GDM1 (cell line): ENCODE measurements at places on chromosomes 13 and 19.

DNA sequence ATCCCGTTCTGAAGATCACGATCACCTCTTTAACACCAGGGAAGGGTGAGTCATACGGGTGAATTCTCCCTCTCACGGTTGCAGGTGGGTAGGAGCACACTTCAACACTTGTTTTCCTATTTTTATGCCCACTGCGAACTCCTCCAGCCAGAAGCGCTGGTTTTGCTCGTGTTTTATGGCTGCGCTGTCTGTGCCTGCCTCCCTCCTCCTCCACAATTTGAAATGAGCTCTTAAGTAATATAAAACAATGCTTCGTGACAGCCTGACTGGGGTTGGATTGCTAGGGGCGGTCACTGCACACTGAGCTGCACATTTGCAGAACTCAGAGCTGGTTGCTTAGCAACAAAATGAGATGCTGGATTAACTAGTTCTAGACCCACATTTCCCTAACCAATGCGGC, 12.9 kb downstream of the CCDC70 start:
- DNase-seq: no peak

- no peak for DNase-seq
Observed at GRCh38 chr13:113413178-113413897, 40.0 kb downstream of the ADPRHL1 start.

GRCh38 chr19:3821156-3821555, 35.0 kb upstream of the MATK start:
- no peak for DNase-seq

- no peak for DNase-seq
Observed at GRCh38 chr13:109869312-109870237, 83.2 kb upstream of the IRS2 start.

- DNase-seq: no peak
Observed at GRCh38 chr19:41577144-41577830, 1.3 kb downstream of the CEACAM21 start.

GRCh38 chr19:38653028-38653571, 5.7 kb downstream of the ACTN4 start:
- DNase-seq: no peak

DNA sequence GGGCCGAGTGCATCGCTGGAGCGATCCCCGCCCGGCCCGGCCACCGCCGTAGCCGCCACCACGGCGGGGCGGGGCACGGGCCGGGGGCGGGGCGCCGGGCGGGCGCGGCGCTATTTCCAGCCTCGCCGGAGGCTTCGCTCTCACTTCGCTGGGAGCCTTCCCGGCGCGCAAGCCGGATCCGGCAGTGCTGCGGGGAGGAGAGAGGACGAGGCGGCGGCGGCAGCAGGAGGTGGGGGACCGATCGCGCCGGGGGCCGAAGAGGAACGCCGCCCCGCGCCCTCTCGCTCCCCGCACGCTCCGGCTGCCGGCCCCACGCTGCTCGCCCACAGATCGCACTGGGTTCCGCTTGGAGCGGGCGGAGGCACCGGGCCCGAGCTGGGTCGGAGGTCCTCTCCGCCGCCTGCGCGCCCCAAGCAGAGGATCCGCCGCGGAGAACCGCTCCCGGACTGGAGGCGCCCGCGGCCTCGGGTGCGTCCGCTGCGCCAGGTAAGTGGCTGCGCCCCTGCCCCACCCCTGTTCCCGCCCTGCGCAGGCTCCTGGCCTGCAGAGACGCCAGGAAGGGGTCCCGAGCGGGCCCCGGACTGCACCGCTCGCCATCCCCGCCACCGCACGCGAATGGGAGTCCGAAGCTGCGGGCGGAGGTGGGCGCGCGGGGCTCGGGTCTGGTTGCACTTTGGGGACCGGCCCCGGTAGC, at the start of gene CHST8:
TSS of gene CHST8 (plus strand) at position 143 of the 694 bp plus-strand sequence. CDS start 67,309 bp downstream, outside the sequence.
- DNase-seq: no peak

DNA sequence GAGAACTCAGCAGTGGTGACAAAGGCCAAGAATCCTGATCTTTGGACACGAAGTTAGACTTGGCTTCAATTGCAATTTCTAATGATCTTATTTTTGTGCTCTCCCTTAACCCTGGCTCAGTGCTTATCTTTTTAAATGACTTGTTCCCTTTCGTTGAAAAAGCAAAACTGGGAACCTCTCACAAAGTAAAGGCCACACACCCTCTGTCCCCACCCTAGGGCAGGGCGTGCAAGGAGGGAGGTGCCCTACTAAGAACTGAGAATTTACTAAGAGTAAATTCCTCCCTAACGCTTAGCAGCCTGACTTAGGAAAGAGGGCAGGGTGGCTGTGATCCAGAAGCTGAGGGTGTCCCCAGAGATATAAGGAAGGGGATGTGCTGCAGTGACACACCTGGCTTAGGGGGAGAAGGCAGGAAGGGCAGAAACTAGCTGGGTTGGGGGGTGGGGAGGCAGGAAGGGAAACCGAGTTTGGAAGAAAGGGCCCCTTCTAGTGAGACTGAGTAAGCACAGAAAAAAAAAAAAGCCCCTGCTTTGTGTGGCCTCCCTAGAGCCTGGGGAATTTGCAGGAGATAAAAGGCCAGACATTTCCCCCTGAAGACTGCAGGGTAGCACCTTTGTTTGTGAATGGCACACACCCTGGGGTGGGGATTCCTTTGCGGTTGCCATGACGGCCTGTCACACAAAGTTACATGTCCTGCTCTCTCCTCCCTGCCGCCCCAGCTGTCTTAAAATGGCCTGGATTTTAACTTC, 435.1 kb downstream of the EFNB2 start:
- DNase-seq: no peak

- DNase-seq: no peak
Observed at GRCh38 chr13:108677806-108678205, 48.4 kb downstream of the MYO16 start.

DNA sequence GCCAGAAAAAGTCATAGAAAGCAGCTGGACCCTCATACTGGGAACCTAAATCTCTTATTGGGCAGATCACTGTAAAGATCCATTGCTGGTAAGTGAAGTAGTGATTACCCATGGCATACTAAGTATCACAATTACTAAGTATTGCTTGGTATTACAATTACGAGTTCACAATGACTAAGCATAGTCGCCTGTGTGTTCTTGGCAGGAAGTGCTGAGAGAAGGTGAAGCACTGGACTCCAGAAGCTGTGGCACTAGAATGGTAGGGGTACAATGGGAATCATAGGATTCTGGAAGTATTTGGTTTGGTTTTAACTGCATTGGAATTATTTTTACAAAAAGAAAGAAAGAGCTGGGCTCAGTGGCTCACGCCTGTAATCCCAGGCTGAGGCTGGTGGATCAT, 20.3 kb downstream of the LGALS16 start:
- DNase-seq: no peak

- DNase-seq: no peak
Observed at GRCh38 chr19:48443731-48444128, 2.1 kb upstream of the GRWD1 start.

- DNase-seq: no peak
Observed at GRCh38 chr13:97004096-97004876, 10.0 kb upstream of the OXGR1 start.

GRCh38 chr19:38512277-38512676, 78.8 kb downstream of the RYR1 start:
- DNase-seq: no peak

DNA sequence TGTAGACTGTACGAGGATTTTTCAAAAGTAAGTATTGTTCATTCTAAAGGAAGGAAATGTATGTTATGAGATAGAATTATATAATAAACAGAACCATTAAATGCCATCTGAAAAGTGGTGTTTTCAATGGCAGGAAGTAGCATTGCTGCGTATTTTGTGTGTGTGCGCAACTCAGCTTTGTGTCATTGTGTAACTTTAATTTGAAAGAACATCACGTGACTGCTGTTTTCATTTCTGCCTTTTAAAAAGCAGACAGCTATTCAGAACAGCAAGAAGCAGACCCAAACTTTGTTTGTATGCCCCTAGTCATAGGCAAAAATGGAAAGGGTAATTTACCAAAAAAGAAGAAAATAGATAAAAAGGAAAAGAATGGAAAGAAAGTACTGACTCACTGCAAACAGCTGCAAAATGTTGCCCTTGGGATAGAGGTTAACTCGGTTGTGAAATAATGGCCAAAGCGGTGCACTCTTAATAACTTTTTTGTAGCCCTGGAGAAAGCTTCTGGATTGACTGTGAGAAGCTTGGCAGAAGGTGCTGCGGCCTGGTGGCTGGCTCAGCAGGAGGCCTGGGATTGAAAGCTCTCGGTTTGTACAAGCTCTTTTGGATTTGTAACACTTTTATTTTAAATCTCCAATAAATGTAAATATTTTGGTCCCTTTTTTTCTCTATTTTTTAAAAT, 97.3 kb downstream of the GGACT start:
- no peak for DNase-seq

GRCh38 chr13:62088165-62088564, 672.5 kb upstream of the PCDH20 start:
- no peak for DNase-seq

GRCh38 chr13:50466456-50466855, 377.0 kb downstream of the DLEU7 start:
- DNase-seq: no peak

DNA sequence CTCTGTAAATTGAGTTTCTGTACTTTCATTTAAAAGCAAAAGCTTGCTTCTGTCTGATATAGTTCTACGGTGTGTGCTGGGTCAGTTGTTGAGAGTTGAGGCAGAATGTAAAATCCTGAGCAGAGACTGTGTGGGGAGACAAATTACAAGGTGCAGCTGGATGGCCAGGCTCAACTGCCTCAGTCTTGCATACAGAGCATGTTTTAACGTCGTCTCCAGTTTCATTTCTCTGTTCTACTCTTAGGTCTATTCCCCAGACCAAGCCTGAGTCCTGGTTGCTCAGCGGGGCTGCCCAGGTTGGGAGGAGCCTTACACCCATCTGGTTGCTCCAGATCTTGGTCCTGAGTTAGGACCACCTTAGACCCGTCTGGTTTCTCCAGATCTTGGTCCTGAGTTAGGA, 54.4 kb upstream of the MEDAG start:
- DNase-seq: no peak

DNA sequence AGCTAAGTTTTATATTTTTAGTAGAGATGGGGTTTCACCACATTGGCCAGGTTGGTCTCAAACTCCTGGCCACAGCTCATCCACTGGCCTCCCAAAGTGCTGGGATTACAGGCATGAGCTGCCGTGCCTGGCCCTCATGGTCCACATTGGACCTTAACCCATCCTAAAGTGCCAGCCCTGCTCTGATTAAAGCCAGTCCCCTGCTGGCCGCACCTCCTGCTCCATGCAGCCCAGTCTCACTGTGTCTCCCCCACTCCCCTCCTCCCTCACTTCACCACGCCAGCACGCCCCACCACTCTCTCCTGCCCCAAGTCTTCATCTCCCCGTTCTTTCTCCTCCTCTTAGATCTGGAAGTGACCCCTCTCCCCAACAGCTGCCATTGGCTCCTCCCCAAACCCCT, 16.7 kb upstream of the SDHAF1 start:
- DNase-seq: no peak

GRCh38 chr19:11023710-11024109, 62.9 kb downstream of the SMARCA4 start:
- DNase-seq: no peak

GRCh38 chr13:105144936-105145335, 1390.5 kb downstream of the EFNB2 start:
- no peak for DNase-seq

DNA sequence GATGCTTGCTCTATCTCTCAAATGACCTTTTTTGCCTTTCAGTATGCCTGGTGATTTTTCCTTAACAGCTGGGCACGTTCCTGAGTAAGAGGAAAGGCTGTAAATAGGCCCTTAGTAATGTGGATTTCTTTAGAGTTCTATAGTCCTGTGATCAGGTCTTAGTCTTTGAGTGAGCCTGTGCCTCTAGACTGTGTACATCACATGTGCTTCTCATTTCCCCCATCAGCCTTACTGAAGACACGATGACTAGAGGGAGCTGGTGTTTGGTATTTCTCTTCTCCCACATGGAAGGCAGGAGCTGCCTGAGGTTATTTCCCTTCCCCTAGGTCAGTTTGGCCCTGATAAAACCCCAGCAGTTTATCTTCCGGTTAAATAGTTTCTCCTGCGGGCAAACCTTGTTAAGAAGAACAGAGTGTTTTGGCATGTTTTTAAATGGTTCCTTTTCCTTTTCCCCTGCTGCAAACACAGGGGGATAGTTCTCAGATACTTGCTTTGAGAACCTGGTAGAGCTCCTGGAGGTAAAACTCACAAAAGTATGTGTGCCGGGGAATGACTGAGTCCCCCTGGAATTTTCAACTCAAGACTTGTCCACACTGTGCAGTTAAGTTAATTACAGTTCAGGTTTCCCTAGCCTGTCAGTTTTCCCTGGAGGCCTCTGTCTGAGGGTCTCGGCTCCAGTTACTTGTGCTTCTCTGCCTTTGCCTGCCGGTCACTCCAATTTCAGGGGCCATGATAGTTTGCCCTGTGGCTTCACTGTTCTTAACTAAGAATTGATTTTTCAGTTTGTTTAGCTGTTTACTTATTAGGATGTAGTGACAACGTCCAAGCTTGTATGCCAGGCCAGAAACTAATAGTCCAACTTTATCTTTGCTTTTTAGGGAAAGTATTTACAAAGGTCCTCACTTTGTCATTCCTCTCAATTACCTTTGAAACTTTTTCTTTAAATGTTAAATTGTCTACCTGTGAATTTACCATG, 94.4 kb downstream of the URI1 start:
- no peak for DNase-seq

DNA sequence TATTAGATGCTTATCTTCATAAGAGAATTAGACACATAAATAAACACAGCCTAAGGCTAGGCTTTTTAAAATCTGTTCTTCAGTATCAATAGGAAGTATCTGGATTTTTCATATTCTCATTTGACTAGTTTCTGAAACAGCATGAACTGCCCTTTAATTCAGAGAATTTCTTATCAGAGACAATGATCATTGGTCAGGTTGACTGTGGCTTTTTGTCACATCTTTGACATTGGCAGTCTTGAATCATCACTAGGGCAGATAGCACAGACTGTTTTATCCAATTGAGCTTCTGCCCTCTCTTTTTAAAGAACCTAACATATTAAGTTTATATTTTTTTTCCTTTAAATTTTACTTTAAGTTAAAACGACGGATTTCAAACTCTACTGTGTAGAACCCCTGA, 59.6 kb downstream of the DPY19L3 start:
- no peak for DNase-seq

DNA sequence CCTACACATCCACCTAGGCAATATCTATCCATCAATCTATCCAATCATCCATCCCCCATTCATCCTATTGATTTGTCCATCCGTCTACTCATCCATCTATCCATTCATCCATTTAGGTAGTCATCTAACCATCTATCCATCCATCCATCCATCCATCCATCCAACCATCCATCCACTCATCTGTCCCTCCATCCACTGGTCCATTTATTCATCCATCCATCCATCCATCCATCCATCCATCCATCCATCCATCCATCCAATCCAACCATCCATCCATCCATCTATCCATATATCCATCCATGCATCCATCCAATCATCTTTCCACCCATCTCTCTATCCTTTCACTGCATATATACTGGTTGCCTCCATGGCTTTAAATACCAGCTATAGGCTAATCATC, 3.9 kb downstream of the KLK13 start:
- no peak for DNase-seq

DNA sequence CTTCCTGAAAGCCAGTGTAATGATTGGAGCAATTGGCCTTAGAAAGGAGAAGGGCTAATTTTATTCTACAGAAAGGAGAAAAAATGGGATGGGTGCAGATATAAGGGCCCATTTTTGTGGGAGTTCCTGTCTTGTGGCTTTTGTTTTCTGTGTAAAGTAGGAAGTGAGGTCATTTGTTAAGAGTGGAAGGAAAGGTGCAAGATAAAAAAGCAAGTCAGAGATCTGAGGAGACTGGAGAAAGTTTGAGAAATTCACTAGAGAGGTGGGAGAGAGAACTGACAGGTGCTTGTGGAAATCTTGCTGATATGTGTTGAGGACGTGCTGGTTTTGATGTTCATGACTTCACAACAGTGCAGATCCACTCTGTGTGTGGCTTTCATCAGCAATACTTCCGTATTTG, 349.4 kb downstream of the DLEU7 start:
- DNase-seq: no peak
